ENCODE measurements at places on chromosomes 6 and 20. TPM values are rescaled to one million over a fixed set of nuclear protein-coding genes. Genes with fewer than 3 reads are reported as not detected.

The HDGFL1 gene
- not detected for total RNA-seq

The PKHD1 gene
- not detected for total RNA-seq

The TREM1 gene
- total RNA-seq, result not detected

DNA sequence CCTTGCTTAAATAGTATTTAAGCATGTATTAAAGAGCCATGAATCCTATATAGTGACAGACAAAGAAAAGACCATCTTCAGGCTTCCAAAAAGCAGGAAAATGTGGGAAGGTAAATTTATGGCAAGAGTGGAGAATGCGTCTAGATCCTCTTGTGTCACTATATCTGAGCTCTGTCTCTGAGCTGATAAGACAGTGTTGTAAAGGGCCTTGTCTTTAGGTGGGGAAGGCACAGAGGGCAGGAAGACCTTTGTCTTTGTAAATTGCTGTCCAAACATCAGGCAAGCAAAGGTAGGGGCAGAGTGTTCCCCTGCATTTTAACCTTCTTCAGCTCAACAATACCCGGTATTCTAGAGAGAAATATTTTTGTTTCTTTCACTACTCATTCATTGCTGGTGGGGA, 33.9 kb upstream of the MBOAT1 start:
- DNase-seq, result no peak

Data from fibroblast of villous mesenchyme (primary cell).